Stimulated activated CD4-positive, alpha-beta T cell treated with anti-CD3 and anti-CD28 coated beads, Interleukin-1b, Interleukin-23, amount 100 ng/mL, for 1 hour (primary cell): ENCODE measurements at places on chromosomes 6 and 20.

- DNase-seq, result no peak
Observed at GRCh38 chr20:62812181-62812906, 4.5 kb upstream of the COL9A3 start.

DNA sequence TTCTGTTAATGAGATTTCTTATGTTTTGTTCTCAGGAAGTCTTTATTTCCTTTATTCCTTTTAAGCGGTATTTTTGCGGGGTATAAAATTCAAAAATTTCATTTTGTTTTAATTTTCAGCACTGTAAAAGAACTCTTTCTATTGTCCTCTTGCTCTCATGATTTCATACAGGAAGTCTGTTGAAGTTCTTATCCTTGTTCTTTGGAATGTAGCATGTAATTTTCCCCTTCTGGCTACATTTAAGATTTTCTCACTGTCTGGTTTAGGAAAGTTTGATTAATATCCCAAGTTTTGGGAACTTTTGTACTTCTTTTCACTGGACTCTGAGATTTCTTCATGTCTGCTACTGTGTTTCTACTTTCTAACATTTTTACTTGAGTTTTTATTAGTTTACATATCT, 581.4 kb upstream of the GJE1 start:
- no peak for DNase-seq

GRCh38 chr20:58829531-58829941, 21.2 kb downstream of the GNAS-AS1 start:
- no peak for DNase-seq

- no peak for DNase-seq
Observed at GRCh38 chr6:16352258-16352635, 113.9 kb downstream of the GMPR start.

DNA sequence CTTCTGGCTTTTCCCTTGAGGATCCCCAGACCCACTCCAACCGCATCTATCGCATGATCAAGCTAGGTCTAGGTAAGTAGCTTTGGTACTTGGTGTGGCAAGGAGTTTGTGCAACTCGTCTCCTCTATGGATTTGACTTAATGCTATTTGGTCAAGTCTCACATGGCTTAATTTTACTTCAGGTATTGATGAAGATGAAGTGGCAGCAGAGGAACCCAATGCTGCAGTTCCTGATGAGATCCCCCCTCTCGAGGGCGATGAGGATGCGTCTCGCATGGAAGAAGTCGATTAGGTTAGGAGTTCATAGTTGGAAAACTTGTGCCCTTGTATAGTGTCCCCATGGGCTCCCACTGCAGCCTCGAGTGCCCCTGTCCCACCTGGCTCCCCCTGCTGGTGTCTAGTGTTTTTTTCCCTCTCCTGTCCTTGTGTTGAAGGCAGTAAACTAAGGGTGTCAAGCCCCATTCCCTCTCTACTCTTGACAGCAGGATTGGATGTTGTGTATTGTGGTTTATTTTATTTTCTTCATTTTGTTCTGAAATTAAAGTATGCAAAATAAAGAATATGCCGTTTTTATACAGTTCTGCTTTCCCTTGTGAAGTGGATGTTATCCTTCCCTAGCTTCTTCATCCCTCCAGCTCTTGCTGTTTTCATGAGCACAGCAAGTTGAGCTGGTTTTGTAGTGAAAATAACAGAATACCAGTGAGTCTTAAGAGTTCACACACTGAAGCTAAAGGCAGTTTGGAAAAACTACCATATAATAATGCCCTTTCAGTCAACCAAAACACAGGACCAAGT, 3.8 kb downstream of the SLC35B2 start:
- no peak for DNase-seq

GRCh38 chr20:4046311-4046924, 31.1 kb upstream of the RNF24 start:
- DNase-seq, result no peak

DNA sequence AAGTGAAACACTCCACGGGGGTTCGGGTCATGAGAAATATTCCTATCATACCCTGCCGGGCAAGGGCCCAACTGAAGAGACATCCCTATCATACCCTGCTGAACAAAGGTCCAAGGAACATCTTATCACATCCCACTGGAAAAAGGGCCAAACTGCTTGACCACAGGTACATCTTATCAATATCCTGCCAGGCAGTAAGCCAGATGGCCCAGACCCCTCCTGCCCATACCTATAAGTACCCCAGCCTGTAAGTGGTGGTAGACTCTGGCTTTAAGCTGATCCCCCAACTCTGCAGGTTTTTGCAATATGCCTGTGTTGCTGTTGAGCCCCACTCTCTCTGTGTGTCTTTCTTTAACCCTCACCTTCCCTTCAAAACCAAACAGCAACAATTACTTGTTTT, 51.6 kb downstream of the ZNF334 start:
- no peak for DNase-seq

- no peak for DNase-seq
Observed at GRCh38 chr6:6392214-6393068, 72.0 kb upstream of the F13A1 start.

GRCh38 chr6:148599967-148600426, 146.8 kb upstream of the UST start:
- no peak for DNase-seq

DNA sequence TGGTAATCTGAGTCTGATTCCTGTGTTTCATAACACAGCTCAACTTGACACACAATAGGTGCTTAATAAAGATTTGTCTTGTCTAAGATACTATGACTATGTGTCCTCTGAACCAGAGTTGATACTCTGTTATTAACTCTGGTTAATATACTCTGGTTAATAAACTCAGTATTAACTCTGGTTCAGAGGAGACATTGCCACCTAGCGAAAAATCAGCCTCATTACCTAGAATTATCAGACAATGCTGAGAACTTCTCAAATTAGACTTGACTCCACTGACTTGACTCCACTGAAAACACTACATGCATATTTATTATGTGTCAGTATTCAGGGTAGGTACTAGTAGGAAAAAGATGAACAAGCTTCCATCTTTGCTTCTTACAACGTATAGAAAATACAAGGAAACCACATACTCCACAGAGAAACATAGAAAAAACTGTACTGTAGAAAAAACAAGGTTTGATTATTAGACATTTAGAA, 73.9 kb downstream of the AHI1 start:
- no peak for DNase-seq

DNA sequence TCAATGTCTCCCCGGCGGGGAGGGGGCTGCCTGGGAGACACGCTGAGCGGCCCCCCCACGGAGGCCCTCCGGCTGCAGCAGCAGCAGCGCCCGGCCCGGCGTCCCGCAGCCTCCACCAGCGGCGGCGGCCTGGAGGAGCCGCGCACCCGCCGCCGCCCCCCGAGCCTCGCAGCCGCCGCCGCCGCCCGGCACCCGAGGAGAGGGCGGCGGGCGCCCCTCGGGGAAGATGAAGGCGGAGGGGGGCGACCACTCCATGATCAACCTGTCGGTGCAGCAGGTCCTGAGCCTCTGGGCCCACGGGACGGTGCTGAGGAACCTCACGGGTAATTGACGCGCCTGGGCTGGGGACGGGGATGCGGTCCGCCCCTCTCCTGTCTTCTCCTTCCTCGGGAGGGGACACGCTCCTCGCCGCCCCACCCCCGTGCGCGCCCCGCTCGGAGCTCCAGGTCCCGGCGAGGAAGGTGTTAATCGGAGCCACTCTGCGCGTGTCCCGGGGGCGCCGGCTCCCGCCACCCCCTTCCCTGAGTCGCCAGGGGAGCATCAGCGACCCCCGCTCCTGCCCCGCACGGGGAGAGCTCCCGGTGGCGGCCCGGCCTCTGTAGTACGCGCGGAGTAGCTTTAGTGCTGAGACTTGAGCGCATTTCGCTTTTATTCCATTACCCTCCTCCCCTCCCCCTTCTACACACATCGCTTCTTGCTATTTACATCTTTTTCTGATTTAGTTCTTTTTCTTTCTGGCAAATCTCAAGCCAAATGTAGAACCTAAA, 686 bp downstream of the TMEM170B start:
- no peak for DNase-seq

DNA sequence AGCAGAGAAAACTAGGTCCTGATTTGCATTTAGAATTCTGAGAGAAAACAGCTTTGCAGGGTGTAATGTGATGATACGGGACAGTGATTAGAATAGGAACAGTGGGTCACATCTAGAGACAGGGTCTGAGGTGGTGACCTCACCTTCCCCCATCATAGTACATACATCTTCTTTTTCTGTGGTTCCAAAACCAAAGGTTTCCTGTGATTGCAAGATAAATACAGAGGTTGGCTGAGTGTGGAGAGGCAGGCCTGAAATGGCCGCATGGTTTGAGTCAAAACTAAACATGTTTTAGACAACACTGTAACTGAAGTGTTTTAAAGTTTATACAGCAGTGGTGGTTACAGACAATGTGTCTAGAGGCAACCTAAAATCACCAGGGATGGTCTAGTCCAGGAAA, 10.4 kb upstream of the NT5DC1 start:
- no peak for DNase-seq

- DNase-seq, result no peak
Observed at GRCh38 chr6:144017166-144018094, 9.4 kb upstream of the PLAGL1 start.

- DNase-seq, result no peak
Observed at GRCh38 chr6:13286181-13286580, 42.2 kb downstream of the TBC1D7 start.

DNA sequence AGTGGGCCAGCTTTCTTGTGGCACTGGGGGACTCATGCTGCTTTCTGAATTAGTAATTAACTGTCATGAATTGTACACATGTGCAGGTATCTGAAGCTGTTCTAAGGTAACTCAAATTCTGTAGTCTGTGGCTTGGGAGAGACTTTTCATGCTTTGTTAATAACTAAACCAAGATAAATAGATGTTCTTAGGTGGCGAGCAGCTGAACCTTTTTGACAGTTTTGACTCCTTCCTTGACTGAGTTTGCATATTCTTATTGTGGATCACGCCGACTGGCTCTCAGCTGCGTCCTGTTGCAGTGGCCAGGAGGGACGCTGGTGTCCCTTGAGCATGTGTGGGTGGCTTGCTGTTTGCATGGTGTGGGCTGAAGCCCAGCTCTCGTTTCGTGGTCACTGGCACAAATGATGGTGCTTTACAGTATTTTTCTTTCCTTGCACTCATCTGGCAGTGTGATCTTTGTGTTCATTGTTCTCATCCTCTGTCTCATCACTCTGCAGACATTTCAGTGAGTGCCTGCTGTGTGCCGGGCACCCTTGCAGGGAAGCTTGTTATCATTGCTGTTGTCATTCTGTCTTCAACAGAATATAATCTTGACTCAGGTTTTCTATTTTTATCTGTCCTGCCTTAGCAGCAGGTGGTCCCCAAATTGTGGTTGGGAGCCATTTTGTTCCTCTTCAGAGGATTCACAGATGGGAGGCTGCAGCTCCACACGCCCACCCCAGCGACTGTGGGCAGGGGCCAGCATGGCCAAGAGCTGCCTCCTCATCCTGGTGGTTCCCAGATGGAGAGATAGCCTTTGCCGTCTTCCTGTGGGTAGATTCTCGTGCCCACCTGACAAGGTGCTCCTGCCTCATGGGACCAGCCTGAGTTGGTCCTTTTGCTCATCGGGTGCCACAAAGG, 39.6 kb downstream of the DUSP22 start:
- DNase-seq, result no peak

GRCh38 chr6:62283796-62284411, 2.1 kb downstream of the KHDRBS2 start:
- DNase-seq, result no peak

DNA sequence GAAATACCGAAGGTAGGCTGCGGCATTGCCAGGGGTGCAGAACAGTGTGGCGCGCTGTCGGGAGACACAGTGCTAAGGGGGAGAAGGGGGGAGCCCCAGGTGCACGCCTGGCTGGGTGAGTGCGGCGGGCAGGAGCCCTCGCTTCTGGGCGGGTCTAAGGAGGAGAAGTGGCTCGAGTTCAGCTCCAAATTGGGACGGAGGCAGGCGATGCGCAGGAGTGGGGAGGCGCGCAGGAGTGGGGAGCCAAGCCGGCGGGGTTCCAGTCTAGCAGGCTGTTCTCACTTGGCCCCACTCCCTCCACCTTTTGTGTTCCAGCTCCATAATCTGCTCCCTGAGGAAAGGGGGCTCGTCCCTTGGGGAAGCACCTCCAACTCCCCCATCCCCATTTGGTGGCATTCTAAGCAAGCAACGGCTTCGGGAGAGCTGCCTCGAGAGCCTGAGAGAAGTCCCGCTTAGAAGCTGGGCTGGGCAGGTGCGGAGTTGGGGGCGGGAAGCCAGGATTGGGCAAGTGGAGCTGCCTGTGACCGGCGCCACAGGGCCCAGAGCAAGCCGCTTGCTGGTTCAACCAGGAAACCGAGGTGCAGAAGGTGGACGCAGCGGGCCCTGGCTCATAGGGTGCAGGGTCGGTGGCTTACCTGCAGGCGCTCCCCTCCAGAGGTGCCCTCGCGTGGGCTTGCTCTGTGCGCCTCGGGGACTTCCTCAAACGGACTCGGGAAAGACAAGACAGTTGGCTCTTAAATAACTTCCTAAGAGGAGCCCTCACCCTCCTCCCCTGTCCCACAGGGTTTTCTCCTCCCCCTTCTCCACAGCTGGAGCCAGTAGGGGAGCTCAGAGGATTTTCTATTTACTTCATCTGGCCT, at the start of gene F13A1:
F13A1 (minus strand) TSS at position 711 of the 860 bp plus-strand sequence. CDS start 1,998 bp downstream, outside the sequence.
- no peak for DNase-seq
